ENCODE measurements at places on chromosomes 2 and 18.

DNA sequence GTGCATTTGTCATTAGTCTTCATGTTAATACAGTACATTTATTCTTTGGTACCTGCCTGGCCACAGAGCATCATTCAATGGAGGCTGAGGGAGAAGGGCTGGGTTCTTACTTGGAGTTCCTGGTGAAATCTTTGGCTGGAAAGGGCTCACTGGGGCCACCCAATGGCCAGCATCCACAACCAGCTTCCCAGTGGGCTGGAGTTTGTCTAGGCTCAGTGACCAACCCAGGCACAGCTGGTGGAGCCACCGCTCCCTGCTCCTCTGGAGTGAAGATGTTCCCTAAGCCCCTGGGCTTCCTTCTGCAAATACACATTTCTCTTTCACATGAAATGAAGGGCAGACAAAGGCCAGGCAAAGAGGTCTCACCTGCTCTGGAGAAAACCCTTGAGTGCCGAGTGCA is 34.4 kb downstream of the EHD3 start:
- no peak for DNase-seq

GRCh38 chr2:40227210-40227609 is 224.7 kb downstream of the SLC8A1 start:
- DNase-seq: no peak

GRCh38 chr2:16635791-16636699 is 29.6 kb downstream of the CYRIA start:
- DNase-seq: no peak

DNA sequence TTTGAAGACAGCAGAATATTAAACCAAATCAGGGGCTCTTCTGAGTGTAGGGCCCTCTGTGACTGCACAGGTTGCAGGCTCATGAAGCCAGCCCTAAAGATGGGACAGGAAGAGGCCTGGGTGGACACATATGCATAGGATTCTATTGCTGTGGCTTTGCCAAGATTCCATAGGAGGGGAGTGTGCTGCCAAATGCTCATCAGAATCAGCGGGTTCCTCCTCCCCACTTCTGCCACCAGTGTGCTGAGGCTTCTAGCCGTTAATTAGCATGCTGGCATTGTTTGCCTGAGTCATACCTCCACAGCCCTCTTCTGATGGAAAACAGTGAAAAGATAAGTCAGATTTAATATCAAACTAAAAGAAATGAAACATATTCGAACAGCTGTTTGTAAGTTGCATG is 103.9 kb upstream of the TMEFF2 start:
- DNase-seq: no peak

GRCh38 chr2:189633392-189633811 is 27.9 kb upstream of the ASNSD1 start:
- DNase-seq: peak; percentile 18

- DNase-seq: no peak
Measured at GRCh38 chr18:31655354-31655753, 29.0 kb downstream of the B4GALT6 start.

GRCh38 chr2:54233832-54234649 is 22.0 kb downstream of the TSPYL6 start:
- no peak for DNase-seq

DNA sequence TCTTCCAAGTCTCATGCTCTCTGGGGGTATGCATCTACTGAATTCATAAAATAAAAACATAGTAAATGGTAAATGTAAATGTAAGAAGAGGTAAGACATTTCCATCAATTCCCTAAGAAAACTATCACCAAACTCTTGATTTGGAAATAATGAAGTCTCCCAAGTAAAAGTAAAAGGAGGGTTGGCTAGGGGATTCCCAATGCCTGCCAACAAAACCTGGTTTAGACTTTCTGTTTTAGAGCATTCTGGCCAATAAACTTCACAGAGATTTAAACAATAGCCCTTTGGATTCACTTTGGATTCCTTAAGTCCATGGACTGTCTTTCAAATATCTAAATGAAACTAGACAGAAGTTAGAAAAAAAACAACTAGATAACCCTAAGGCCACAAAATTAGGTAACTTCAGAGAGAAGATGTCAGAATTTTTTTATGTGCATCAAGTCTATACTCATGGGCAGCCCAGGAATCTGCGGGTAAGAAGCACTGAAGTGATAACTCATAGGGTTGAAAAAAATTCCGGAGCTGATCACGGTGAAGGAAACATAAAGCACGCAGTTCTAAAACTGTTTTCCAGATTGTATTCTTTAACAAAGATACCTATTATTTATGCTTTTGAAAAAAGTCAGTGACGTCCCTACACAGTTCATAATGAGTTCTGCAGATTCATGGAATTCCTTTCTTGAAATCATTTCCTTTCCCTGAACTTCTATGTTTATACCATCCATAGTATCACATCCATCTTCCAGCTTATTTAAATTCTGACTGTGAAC is 263.6 kb downstream of the AFF3 start:
- no peak for DNase-seq

- no peak for DNase-seq
Measured at GRCh38 chr18:40904295-40904694, 1050.7 kb upstream of the PIK3C3 start.

DNA sequence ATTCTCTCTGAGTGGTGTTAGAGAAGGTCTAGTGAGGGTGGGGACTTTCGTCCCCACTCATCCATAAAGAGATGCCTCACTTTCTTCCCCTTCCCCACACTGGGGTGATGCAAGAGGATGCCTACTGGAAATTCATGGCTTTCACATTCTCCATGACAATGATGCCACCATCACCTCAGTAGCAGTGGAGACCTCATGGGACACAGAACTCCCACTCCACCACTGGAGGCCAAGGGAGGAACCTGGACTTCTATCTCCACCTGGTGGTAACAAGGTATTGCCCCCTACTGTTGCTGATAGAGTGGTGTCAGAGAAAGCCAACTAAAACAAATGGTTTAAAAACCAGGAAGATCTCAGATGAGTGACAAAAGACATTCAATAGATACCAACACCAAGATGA is 110.9 kb downstream of the INHBB start:
- DNase-seq: no peak

DNA sequence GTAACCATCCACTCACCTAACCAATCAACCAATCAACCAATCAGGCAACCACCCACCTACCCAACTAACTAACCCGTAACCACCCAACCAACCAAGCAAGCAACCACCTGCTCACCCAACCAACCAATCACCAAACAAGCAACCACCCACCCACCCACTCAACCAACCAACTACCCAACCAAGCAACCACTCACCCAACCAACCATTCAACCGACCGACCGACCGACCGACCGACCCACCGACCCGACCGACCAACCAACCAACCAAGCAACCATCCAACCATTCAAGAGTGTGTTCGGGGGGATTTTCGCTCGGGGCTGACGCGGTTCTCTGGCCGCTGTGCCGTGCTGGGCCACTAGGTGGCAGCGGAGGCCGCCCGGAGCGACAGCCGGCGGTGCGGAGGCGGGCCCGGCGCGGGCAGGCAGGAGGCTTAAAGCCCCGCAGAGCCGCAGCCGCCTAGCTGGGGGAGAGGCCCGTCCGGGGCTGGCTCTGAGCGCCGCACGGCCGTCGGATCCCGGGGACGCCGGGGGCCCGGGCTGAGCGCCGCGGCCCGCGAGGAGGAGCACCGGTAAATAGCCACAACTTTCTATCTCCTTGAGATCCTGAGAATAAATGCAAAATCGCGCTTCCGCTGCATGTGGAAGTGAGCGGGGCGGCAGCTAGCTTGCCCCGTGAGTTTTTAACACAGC is at the start of gene MC5R:
Gene MC5R, plus strand, starts transcription at position 443 of the 689 bp plus-strand sequence. CDS start 1,617 bp downstream, outside the sequence.
- peak; percentile 62 for DNase-seq

DNA sequence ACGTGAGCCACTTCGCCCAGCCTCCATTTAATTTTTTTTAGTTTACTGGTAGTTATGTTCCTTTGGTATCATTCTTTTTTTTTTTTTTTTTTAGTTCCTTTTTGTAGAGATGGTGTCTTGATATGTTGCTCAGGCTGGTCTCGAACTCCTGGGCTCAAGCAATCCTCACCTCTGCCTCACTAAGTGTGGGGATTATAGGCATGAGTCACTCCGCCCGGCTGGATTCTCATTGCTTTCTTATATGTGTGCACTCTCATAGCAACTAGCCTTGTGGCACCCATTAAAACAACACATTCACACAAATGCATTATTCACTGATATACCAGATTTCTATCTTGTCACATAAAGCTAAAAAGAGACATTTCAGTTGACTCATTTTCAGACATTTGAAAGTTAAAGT is 4.2 kb downstream of the TTC27 start:
- no peak for DNase-seq

- DNase-seq: no peak
Measured at GRCh38 chr2:237708961-237709360, 81.6 kb downstream of the LRRFIP1 start.

DNA sequence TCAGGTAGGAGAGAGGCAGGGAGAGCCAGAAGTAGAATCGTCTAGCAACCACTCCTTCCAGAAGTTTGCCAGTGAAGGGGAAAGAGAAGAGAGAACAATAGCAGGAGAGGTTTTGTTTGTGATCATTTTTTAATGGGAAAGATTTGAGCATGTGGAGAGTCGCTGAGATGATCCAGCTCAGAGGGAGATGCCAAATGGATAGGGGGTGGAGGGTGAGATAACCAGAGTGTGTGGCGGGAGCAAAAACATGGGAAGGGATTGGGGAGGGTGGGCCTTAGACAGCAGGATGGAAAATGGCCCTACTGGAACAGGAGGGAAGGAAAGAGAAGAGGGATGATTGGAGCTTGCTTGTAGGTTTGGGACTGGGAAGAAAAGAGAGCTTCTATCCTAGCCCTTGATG is 269.8 kb downstream of the GLI2 start:
- DNase-seq: no peak

- no peak for DNase-seq
Measured at GRCh38 chr18:8948011-8948410, 154.5 kb upstream of the NDUFV2 start.

GRCh38 chr2:102166189-102166845 is 20.5 kb upstream of the IL1RL2 start:
- peak; percentile 19 for DNase-seq

DNA sequence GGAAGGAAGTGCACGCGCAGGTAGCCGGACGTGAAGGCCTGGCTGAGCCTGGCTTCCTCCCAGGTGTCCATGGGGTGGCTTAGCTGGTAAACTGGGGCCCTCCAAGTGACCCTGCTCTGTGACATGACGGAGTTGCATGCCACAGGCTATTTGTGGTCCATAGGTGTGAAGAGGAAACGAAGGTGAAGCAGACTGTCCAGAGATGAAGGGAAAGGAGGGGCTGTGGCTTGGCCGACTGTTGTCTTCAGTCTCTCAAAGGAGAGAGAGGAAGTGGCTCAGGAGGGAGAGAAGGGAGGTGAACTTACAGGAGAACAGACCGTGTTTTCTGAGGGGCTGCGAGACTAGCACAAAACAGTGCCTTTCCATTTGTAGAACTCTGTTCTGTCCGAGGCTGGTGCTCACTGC is 19.3 kb downstream of the INPP5D start:
- no peak for DNase-seq

DNA sequence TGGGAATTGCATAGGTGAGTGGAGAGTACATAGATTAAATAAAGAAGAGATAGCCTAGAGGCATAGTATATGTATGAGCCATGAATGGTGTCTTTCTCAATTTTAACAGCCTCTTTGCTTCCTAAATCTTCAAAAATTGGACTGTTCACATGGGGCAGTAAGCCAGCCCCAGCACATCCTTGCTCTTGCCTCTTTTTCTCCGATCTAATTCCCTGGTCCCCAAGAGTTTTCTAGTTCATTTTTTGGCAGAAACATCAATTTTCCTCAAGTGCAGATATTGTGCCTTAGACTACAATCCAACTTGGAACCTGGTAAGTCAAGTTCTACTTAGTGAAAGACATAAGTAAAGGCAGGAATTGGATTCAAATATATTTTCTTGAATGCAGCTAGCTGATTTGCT is 49.8 kb upstream of the ITGB6 start:
- no peak for DNase-seq

Measured in inflammatory macrophage (primary cell).